Renal pelvis (tissue), 12 donors: ENCODE measurements at places on chromosomes 1 and 21. TPM values are rescaled to one million over a fixed set of nuclear protein-coding genes. Genes with fewer than 3 reads are reported as not detected.

Gene RHD
- polyA plus RNA-seq = 0.94 TPM

Gene PAQR7
- polyA plus RNA-seq = 36.3 TPM

DNA sequence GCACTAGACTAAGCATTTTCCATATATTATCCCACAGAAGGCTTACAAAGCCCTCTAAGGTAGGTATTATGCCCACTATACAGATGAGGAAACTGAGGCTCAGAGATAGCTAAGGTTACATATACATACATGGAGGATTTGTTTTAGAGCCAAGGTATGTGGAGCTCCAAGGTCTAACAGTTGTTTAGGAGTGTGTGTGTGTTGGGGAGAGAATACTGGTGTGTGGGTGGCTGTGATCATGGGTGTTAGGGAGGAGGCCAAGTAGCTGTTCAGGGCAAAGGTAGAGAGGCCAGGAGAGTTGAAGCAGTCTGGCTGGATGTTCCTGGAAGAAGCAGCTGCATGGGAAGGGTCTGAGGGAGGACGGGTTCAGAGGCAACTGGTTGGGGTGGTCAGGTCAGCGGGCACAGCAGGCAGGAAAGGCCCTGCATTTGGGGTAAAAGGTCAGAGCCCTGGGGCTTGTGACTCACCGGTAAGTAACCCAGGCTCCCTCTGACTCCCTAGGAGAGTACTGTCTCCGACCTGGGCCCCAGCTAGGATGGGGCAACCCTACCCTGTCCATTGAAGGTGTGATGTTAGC lies 5.1 kb upstream of the LDLRAP1 start:
- DNase-seq = no peak

DNA sequence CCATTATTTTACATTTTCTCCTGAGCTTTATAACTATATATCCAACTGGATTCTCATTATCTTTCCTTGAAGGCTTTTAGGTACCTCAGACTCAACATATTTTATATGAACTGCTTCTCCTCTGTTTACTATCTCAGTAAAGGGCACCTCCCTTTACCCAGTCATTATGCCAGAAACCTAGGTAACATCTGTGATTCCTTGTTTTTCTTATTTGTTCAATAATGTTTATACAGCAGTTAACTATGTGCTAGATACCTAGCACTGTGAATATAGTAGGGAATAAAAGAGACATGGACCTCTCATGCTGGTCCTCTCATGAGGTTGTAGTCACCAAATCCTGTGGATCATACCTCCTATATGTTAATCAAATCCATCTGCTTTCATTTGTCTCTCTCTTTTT lies 25.6 kb downstream of the PPP1R12B start:
- no peak for DNase-seq

- DNase-seq = no peak
These were observed 29.3 kb downstream of the CRYZ start for GRCh38 chr1:74703386-74704182.

DNA sequence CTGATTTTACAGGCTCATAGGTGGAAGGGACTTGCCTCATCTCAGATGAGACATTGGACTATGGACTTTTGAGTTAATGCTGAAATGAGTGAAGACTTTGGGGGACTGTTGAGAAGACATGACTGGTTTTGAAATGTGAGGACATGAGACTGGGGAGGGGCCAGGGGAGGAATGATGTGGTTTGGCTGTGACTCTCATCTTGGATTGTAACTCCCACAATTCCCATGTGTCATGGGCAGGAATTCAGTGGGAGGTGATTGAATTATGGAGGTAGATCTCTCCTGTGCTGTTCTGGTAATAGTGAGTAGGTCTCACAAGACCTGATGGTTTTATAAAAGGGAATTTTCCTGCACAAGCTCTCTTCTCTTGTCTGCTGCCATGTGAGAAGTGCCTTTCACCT lies 20.8 kb downstream of the SCYL3 start:
- no peak for DNase-seq
